ENCODE measurements at places on chromosomes 7 and 10.

GRCh38 chr7:102287111-102287980, 678 bp downstream of the SH2B2 start:
- DNase-seq: no peak

DNA sequence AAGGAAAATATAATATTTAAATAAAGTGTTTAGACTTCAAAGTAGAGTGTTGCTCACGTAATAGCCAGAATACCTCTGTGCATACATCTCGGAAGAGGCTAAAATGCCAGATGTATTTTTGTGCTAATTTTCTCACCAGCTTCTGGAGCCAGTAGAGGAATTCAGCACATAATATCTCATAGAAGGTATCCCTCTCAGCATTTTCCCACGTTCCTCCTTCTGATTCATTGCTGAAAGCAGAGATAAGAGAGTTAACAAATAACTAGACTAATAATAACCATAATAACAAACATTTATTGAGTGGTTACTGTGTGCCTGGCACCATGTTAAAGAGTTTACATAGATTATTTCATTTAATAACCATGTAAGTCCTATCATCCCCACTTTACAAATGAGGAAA, 123.6 kb downstream of the VTI1A start:
- DNase-seq: no peak

DNA sequence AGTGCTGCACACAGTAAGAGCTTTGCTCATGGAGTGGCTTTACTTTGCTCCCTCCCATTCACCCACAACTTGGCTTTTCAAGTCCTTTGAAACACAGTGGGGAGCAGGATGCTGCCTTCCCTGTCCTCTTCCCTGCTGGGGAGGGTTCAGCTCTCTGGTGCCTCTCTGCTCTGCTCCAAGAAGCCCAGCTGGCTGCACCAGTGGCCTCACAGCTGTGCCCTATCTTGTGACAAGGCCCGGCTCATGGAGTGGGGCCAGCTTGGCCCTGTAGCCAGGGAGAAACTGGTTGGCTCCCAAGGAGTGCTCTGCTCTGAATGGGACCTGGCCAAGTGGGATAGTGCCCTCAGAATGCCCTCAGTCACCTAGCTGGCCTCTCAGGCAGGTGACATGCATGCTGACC, 212.3 kb upstream of the ZMIZ1 start:
- DNase-seq: no peak

- DNase-seq: no peak
Measured at GRCh38 chr7:151415375-151416105, 5.7 kb upstream of the WDR86 start.

- DNase-seq: no peak
Measured at GRCh38 chr7:26928703-26929347, 64.4 kb upstream of the SKAP2 start.

DNA sequence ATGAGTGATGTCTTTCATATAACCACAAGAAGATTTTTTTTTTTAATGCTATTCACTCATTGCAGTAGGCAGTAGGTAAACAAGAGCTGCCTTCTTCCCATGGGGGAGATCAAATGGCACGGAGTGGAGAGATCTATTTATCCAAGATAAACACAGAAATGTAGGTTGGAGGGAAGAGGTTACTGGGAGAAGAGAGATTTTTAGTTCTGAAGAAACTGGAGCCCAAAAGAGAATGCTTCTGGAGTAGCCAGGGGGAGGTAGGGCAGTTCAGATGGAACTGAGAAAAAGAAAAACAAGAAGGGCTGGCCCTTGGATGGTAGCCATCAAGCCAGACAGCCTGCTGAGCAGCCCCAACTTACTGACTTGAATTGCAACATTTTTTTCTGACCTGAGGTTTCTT, 270.1 kb upstream of the TPK1 start:
- no peak for DNase-seq

DNA sequence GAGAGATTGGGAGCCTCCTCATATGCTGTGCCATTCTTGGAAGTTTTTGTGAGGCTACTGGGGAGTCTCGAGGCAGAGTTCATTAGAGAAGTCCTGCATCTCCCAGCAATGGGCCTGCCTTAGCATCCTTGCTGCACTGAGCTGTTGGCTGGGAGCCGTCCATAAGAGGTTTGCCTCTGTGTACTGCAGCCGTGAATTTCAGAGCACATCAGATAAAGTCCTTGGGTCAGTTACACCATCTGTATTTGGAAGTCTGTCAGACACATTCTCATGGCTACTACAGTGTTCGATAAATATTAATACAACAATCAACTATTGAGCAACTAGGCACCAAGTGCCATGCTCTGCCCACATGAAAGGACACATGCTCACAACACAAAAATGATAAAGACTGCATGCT, 100.5 kb upstream of the SEC61G start:
- DNase-seq: no peak

DNA sequence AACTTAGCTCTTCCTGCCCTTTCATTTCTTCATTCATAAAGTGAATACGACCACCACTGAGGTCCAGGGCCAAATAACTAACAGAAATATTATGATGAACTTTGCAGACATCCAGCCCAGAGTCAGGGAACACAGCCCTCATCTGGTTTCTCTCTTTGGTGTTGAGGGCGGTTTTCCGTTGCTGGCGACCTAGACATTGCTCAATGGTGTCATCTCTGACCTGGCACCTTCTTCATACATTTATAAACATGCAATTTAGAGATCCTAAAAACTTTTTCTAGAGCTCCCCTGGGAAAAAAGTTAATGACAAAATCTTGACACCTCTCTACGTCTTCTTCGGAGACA, 324 bp upstream of the TET1 start:
- no peak for DNase-seq

GRCh38 chr10:74165530-74165901, 14.5 kb downstream of the ADK start:
- DNase-seq: no peak

Data from activated T-helper 2 cell treated with anti-CD3 and anti-CD28 coated beads, Interferon-gamma antibody, Interleukin-2, Interleukin-4, amounts not matched to agents 10 μg/mL and 5 μg/mL and 100 μg/mL, durations not matched to agents 14 hours and 24 hours and 36 hours (primary cell).